T follicular helper cell (primary cell): ENCODE measurements at places on chromosomes 1 and 21.

DNA sequence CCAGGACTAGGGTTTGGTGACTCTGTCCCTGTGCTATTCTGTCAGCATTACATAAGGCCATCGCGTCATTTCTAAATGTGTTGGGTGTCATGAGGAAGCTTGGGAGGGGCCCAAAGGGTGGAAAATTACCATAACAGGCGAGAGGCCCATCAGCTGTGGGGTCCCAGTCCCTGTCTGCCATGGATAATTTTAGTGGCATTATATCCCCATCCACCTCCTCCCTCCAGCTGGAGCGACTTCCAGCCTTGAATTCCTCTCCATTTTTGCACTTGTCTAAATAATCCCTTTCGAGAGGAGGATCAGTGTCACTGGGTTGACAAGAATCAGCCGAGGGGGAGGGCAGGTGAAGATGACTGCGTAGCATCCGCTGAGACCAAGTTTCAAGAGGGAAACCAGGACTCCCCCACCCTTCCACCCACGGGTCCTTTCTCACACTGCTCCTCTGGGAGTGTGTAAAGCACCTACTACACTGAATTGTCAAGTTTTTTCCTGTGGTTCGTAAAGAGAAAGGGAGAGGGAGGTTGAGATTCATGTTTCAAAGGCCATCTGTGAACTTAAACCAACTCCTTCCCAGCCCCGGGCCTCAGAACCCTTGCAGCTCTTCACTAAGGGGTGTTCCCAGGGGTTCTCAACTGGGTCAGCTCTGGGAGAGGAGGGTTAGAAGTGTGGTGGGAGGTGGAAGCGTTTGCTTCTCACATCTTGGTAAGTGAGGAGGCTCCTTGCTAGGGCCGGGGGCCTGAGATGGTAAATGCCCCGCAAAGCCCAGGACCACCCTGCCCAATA lies 29.2 kb downstream of the VASH2 start:
- no peak for DNase-seq

DNA sequence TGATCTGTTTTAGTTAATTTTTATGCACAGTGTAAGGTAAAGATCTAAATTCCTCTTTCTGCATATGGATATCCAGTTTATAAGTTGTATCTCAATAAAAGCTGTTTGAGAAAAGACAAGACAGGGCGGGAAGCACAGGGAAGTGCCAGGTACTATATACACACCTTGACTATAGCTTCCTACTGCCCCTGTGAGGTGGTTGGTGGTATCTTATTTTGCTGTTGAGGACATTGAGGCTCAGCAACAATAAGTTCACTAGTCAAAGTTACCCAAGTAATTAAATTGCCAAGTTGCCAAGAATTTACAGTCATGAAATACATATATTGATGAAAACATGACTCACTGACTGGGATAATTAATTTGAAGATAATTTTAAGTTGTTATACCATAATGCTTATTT lies 109.1 kb downstream of the CD247 start:
- DNase-seq, result no peak

GRCh38 chr1:175733722-175734121 lies 9.7 kb downstream of the TNR start:
- no peak for DNase-seq

DNA sequence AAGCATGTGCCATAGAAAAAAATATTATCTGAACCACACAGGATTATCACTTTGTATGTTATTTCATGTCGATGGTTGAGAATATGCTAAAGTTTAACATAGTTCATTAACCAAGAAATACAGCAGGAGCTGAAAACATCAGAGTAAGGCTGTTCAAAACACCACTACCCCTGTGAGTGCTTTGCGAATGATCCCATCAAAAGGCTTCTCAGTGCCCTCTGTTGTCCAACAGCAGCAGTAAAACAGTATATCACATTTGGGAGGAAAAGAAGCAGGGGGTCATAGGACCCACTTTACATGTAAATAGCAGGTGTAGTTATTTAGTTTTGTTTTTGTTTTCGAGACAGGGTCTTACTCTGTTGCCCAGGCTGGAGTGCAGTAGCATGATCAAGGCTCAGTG lies 289.4 kb upstream of the FMN2 start:
- DNase-seq, result no peak

DNA sequence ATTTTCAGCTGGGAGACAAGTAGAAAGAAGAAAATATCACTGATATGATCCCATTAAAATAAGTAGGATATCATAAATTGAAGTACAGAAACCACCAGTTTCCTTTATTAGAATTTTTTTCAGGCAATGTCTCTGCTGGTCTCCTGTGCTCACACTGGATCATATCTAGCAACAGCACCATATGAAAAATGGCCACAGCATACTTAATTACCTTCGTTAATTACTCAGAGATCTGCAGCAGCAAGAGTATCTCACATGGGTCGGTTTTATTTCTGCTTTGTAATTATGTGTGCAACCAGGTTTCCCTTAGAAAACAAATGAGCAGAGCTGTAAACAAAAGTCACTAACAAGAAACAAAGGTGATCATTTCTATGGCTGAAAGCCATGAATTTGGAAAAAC lies 287.9 kb downstream of the LRRIQ3 start:
- no peak for DNase-seq

DNA sequence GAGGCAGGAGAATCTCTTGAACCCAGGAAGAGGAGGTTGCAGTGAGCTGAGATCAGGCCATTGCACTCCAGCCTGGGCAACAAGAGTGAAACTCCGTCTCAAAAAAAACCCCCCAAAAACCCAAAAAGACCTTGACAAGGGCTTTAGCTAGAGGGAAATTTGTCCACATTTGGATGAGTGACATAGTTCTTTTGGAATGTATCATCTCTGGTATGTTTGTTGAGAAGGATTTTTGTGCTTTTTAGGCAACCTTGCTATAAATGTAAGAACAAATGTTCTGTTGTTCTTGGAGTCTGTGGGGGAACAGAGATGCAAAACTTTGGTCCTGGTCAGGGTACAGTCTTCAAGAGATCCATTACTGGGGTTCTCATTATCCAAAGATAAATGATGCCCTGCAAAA lies 28.9 kb downstream of the INAVA start:
- DNase-seq, result no peak

DNA sequence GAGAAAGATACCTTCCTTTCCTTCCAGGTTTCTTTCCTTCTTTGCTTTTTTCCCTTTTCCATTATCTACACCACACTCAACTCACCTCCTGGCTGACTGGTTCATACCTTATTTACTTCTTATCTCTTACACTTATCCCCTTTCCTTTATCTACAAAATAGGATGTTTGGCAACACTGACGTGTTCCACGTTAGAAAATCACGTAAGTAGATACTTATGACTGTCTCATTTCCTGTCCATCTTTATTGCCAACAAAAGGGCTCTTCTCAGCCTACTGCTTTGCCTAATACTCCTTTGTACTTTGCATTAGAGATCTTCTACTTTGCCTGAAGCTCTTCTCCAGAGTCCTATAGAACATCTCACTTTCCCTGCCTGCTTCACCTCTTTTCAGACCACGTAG lies 25.1 kb downstream of the SYNJ1 start:
- DNase-seq, result no peak

- no peak for DNase-seq
Measured at GRCh38 chr1:161216945-161217712, 2.0 kb downstream of the FCER1G start.

GRCh38 chr1:203410182-203410900 lies 59.4 kb upstream of the FMOD start:
- DNase-seq, result no peak

- DNase-seq, result no peak
Measured at GRCh38 chr1:38444311-38444710, 397.7 kb upstream of the POU3F1 start.

- no peak for DNase-seq
Measured at GRCh38 chr1:162421258-162422164, 9.6 kb upstream of the SH2D1B start.

DNA sequence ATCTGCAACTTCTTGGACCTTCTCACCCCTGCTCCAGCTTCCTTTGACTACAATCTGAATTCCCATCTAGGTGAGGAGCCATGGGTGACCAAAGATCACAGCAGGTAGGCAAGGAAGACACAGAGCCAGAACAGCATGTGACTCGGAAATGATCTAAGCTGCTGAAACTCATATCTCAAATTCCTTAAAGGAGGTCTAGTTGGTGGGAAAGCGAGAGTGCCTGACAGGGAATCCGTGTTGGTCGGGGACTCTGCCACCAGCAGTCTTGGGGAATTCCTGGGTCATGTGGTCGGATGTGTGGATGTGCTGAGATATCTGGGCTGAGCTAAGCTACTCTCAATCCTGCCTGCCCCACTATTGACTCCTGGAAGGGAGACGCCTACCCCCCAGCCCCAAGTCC lies 3.2 kb upstream of the NUAK2 start:
- DNase-seq, result no peak

GRCh38 chr21:25643486-25643885 lies 4.4 kb downstream of the JAM2 start:
- DNase-seq, result no peak

DNA sequence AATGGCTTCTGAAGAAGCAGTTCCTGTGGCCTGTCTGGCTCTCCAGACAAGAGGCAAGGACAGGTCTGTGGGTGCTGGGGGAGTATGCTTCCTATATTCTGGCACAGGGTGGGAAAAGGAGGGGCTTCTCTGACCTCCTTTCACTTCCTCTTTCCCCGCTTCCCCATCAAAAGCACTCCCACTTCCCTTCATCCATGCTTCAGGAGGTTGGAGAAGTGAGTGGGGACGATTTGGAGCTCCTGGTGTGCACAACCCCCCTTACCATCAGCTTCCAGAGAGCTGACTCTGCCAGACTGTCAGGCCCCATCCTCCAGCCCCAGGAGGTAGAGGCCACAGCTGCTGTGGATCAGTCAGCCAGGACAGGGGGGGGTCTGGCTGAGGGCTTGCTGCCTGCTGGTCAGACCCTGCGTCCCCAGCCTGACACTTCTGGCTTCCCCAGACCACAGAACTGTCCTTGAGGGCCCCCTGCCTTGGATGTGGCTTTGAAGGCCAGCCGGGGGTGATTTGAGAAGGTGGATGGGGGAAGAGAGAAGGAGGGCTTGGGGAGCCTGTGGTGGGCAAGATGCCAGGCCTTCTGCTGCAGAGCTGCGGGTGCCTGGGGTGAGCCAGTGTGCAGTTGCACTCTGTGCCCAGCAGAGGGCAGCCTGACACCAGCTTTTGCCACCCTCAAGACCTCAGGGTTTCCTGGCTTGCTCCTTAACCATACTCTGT lies 21.5 kb upstream of the TMEM222 start:
- peak; percentile 68 for DNase-seq

DNA sequence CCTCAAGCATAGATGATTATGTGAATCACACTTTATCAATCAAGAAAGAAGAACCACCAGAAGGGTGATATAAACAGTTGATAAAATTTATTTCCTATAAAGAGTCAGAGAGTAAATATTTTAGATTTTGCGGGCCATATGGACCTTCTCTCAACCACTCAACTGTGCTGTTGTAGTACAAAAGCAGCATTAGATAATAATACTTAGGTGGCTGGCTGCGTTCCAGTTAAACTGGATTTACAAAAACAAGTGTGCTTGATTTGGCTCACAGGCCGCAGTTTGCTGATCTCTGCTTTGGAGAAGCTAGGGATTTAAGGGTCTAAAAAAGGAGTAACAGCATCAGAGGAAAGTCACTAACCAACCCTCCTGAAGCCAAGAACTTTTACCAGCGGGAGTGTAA lies 1406.0 kb downstream of the KCNT2 start:
- no peak for DNase-seq

DNA sequence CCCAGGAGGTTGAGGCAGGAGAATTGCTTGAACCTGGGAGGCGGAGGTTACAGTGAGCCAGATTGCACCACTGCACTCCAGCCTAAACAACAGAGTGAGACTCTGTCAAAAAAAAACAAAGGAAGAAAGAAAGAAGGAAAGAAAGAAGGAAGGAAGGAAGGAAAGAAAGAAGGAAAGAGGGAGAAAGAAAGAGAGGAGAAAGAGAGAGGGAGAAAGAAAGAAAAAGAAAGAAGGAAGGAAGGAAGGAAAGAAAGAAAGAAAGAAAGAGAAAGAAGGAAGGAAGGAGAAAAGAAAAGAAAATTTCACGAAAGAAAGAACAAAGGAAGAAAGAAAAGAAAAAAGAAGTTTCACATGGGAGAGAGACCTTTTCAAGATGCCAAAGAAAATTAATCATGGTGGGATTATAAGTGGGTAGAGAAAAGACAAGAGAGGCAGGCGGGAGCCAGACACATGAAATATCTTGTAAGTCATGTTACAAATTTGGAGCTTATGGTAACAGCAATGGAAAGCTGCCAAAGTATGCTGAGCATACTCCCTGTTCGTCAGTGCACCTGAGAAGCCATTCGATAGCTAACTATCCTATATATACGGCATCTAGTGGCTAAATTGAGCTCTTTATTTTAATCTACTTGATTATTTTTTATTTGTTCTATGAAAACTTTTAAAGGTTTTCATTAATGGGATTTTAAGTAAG lies 41.3 kb upstream of the TNFSF4 start:
- no peak for DNase-seq

DNA sequence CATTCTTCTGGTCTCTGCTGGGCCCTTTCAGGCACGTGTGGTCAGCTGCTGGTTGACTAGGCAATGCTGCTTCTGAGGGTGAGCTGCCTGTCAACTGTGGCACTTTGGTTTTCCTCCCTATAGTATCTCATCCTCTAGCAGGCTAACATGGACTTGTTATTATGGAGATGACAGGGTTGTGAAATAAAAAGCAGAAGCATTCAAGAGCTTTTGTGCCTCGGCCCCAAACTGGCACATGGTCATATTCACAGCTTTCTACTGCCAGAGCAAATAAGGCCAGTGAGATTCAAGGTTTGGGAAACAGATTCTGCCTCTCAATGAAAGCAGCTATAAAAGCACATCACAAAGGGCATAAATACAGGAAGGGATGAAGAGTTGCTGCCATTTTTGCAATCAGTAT lies 1.6 kb upstream of the ZNF124 start:
- DNase-seq, result no peak

DNA sequence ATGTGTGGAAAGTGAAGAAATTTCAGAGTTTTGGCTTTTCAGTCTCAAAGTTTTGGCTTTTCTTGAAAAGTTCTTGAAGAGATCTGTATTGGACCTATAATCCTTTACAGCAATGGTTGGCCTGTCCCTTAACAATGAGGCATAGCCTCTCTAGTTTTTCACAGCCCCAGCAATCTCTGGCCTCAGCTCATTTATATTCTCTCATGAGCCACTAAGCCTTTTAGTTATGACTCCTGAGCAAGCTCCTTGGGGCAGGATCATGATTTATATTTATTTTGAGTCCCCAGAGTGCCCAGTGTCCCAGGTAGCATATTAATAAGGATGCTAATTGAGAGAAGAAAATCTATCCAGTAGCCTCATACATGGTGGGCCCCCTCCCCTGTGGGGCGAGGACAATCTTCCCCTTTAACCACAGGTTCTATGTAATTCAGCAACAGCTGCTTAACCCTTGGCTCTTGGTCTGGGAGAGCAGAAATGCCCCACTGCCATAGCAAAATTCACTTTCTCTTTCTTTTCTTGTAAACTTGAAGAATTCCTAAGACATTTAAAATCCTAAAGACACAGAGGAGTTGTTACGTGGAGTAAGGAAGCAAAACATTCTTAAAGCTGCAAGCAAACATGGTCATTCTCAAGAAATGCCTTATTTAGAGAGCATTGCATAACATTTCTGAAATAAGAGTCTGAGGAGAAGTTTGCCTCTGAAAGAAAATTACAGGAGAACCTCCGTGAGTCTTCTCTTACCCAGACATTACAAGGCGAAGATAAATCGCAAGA lies 6.3 kb downstream of the NGF start:
- no peak for DNase-seq

- DNase-seq, result peak; percentile 59
Measured at GRCh38 chr1:36366091-36366661, 19.5 kb downstream of the STK40 start.
